ENCODE measurements at places on chromosomes 13 and 19.

GRCh38 chr13:76885203-76886004 lies 801 bp downstream of the KCTD12 start:
- H3K4me1 ChIP-seq, result no peaks in the 10 kb centered on the region
- no peaks in the 10 kb centered on the region for H3K27me3 ChIP-seq
- peak; percentile 86 for DNase-seq
- H3K36me3 ChIP-seq, result no peaks in the 10 kb centered on the region

- no peak overlapping the region for H3K4me3 ChIP-seq
- no peaks in the 10 kb centered on the region for H3K4me1 ChIP-seq
- H3K36me3 ChIP-seq, result no peaks in the 10 kb centered on the region
- peak; percentile 24 for DNase-seq
- no peak overlapping the region for H3K27ac ChIP-seq
- H3K27me3 ChIP-seq, result no peaks in the 10 kb centered on the region
Measured at GRCh38 chr19:2865334-2866100, 1.6 kb upstream of the ZNF556 start.

GRCh38 chr19:2048104-2048958 lies 2.7 kb downstream of the MKNK2 start:
- peaks cover 77% of the 10 kb centered on the region for H3K4me1 ChIP-seq
- no peak for DNase-seq
- H3K36me3 ChIP-seq, result peaks cover 29% of the 10 kb centered on the region
- H3K4me3 ChIP-seq, result peak overlapping the region; percentile 100
- no peaks in the 10 kb centered on the region for H3K27me3 ChIP-seq

- H3K4me1 ChIP-seq, result no peaks in the 10 kb centered on the region
- H3K27ac ChIP-seq, result no peak overlapping the region
- no peak overlapping the region for H3K4me3 ChIP-seq
- no peak for DNase-seq
Measured at GRCh38 chr13:77714119-77714755, 16.8 kb downstream of the SLAIN1 start.

- H3K4me3 ChIP-seq, result no peak overlapping the region
- H3K27ac ChIP-seq, result no peak overlapping the region
- no peaks in the 10 kb centered on the region for H3K4me1 ChIP-seq
Measured at GRCh38 chr19:35318679-35319448, 10.1 kb upstream of the CD22 start.

GRCh38 chr13:80560609-80561008 lies 219.7 kb upstream of the SPRY2 start:
- H3K4me1 ChIP-seq, result no peaks in the 10 kb centered on the region
- no peaks in the 10 kb centered on the region for H3K36me3 ChIP-seq

- no peaks in the 10 kb centered on the region for H3K27me3 ChIP-seq
- no peaks in the 10 kb centered on the region for H3K36me3 ChIP-seq
- no peak for DNase-seq
- no peak overlapping the region for H3K27ac ChIP-seq
Measured at GRCh38 chr13:78742659-78743058, 83.7 kb upstream of the OBI1 start.

DNA sequence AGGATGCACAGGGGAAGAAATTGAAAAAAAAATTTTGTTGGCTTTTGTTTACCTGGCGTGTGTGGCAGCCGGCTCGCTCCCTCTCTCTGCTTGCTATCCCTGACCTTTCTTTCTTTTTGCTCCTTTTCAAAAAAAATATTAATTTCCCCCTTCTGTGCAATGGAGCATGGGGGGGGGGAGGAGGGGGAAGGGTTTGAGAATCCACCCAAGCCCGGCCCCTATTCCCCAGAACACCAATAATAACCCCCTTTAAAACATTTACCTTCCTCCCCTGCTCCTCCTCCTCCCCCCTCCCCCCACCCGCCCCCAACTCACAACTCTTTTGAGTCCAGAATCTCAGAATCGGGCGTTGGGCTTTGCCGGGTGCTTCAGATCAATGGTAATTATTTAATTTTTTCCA lies 28.4 kb downstream of the NFIX start:
- no peak for DNase-seq
- no peaks in the 10 kb centered on the region for H3K27me3 ChIP-seq
- peaks cover 91% of the 10 kb centered on the region for H3K4me1 ChIP-seq
- H3K36me3 ChIP-seq, result no peaks in the 10 kb centered on the region

GRCh38 chr13:111913761-111914140 lies 153.2 kb upstream of the SOX1 start:
- DNase-seq, result no peak
- H3K4me3 ChIP-seq, result no peak overlapping the region
- no peaks in the 10 kb centered on the region for H3K36me3 ChIP-seq
- H3K4me1 ChIP-seq, result no peaks in the 10 kb centered on the region

GRCh38 chr13:113975416-113975815 lies 1.5 kb upstream of the C13orf46 start:
- peaks cover 23% of the 10 kb centered on the region for H3K4me1 ChIP-seq
- H3K27me3 ChIP-seq, result no peaks in the 10 kb centered on the region
- DNase-seq, result peak; percentile 45
- H3K36me3 ChIP-seq, result peaks cover 20% of the 10 kb centered on the region
- H3K27ac ChIP-seq, result no peak overlapping the region
- no peak overlapping the region for H3K4me3 ChIP-seq

GRCh38 chr13:44801990-44802389 lies 187.3 kb downstream of the NUFIP1 start:
- H3K4me1 ChIP-seq, result no peaks in the 10 kb centered on the region
- no peak overlapping the region for H3K4me3 ChIP-seq
- H3K27ac ChIP-seq, result no peak overlapping the region
- H3K36me3 ChIP-seq, result no peaks in the 10 kb centered on the region

- DNase-seq, result no peak
- no peaks in the 10 kb centered on the region for H3K36me3 ChIP-seq
- H3K27ac ChIP-seq, result no peak overlapping the region
- no peaks in the 10 kb centered on the region for H3K27me3 ChIP-seq
Measured at GRCh38 chr13:54162069-54162468, 1133.5 kb downstream of the OLFM4 start.

GRCh38 chr19:30178721-30179402 lies 193.3 kb upstream of the ZNF536 start:
- no peaks in the 10 kb centered on the region for H3K36me3 ChIP-seq
- no peak overlapping the region for H3K4me3 ChIP-seq
- H3K27me3 ChIP-seq, result no peaks in the 10 kb centered on the region

GRCh38 chr19:6997679-6998445 lies 23.4 kb downstream of the MBD3L2B start:
- H3K36me3 ChIP-seq, result no peaks in the 10 kb centered on the region
- DNase-seq, result no peak
- no peaks in the 10 kb centered on the region for H3K27me3 ChIP-seq

- no peaks in the 10 kb centered on the region for H3K27me3 ChIP-seq
- DNase-seq, result peak; percentile 89
- peaks cover 26% of the 10 kb centered on the region for H3K36me3 ChIP-seq
- peaks cover 56% of the 10 kb centered on the region for H3K4me1 ChIP-seq
- H3K4me3 ChIP-seq, result peak overlapping the region; percentile 46
Measured at GRCh38 chr19:3670796-3671679, 29.2 kb downstream of the PIP5K1C start.

DNA sequence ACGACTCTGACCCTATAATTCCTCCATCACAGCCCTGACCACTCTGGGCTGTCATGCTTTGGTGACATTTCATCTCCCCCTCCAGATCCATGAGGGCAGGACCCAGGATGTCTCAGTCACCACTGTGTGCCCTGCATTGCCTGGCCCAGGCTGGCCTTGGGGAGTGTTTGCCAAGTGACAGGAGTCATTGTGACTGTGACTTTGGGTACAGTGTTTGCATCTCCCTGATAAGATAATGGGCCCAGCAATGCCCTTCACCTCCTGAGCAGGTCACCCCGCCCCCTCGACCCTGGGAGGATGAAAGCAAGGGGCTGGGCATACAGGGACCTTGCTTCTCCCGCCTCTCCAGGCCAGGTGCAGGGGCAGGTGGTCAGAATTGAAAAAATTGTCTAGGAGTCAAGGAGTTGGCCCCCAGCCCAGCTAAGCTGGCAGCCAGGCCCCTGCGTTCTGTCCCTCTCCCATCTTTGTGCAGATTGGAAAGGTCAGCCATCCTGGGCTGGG lies 5.9 kb upstream of the ATP4A start:
- no peaks in the 10 kb centered on the region for H3K27me3 ChIP-seq
- H3K4me1 ChIP-seq, result no peaks in the 10 kb centered on the region
- DNase-seq, result no peak
- no peak overlapping the region for H3K27ac ChIP-seq

Data from tibial artery (tissue), 4 donors.